ENCODE measurements at places on chromosomes 1 and 21. TPM values are rescaled to one million over a fixed set of nuclear protein-coding genes. Genes with fewer than 3 reads are reported as not detected.

Gene GPR37L1
- 0.28 TPM for total RNA-seq

GRCh38 chr1:151905070-151905442 lies 4.3 kb downstream of the THEM4 start:
- no peak for DNase-seq

Gene WNT3A
- not detected for total RNA-seq

- no peak for DNase-seq
These were observed 41.0 kb downstream of the TBX15 start for GRCh38 chr1:118947003-118947765.

Gene CTSS
- 56.4 TPM for total RNA-seq

- DNase-seq = no peak
These were observed 10.3 kb upstream of the FAM20B start for GRCh38 chr1:179015396-179015795.

DNA sequence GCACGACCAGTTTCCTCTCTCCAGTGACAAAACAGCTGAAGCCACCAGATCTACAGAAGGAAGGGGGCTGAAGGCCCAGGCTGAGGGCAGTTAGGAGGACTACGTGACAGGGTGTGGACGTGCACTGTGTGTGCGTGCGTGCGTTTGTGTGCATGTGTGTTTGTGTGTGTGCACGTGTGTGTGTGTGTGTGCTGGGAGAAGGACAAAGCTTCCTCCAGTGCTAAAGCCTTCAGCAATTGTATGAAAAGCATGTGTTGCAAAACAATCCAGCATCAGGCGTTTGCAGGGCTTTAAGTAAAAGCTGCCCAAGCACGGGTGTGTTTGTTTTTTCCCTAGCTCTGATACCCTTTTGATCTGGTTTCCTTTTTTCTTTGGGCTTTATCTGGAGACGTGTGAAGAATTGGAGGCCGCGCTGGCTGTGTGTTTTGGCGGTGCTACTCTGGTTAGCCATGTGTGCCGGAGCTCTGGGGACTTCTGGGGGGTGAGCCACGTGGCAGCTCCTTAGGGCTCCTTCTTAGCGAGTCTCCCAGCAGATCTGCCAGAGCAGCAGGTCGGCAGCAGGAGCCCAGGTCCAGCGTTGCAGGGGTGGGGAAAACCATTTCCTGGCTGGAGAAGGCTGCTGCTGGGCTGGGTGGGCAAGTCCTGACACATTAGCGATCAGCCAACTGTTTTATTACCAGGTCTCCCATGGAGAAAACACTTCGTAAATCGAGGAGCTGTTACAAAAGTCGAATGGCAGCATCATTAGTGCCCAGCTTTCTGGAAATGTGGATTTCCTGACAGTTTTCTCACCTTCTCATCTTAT lies 73.4 kb downstream of the UCK2 start:
- DNase-seq = no peak

Gene ZFYVE9
- total RNA-seq = 36.3 TPM

Gene FNDC10
- total RNA-seq = 1.1 TPM

DNA sequence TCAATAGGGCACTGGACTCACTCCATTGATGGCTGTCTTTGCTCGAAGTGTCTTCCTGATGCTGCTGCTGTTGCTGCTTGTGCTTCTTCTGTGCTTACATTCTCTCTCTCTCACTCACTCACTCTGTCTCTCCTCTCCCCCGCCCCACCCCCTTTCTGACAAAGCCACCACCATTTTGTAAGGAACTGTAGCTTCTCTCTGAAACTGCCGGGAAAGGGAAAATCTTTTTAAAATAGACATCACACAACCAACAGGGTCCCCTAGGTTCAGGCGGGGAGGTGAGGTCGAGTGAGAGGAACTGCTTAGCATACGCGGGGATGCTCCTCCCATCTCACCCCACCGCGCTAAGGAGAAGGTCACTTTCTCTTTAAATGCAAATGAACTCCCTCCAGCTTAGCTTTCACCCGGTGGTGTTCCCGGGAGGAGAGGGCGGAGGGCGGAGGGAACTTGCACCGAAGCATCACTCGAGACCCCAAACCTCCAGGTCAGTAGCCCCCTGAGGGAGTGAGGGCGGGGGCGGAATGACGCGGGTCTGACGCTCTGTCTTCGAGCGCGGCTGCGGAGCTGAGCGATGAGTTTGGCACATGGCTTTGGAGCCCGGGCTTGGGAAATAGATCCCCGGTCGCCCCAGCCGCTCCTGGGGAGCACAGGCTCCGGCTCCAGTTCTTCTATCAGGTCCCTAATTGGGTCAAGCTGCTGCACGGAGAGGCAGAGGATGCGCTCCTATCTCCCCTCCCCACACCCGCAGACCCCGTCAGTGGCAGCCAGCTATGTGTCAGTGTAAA lies at the start of gene CCDC28B:
CCDC28B (plus strand) TSS at position 370 of the 785 bp plus-strand sequence. CDS start 1,341 bp downstream, outside the sequence.
- DNase-seq = peak; percentile 90

DNA sequence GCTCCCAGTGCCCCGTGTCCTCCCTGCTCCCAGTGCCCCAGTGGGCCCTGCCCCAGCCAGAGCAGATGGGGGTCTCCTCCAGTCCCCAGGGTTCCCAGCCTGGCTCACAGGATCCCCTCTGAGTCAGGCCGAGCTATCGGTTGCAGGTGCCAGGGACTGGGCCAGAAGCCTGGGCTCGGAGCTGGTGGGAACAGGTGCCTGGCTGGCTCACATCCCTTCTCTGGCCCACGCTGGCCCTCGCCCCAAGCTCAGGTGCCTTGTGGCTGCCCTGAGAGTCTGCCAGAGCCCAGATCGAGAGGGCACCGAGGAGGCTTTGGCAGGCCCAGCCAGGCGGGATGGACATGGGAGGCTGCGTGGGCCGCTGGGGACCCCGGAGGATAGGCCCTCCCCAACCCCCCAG lies 18.9 kb downstream of the PLCH2 start:
- no peak for DNase-seq

Gene FAM229A
- 3.5 TPM for total RNA-seq

- DNase-seq = no peak
These were observed 49.1 kb downstream of the GLIS1 start for GRCh38 chr1:53689736-53690326.

DNA sequence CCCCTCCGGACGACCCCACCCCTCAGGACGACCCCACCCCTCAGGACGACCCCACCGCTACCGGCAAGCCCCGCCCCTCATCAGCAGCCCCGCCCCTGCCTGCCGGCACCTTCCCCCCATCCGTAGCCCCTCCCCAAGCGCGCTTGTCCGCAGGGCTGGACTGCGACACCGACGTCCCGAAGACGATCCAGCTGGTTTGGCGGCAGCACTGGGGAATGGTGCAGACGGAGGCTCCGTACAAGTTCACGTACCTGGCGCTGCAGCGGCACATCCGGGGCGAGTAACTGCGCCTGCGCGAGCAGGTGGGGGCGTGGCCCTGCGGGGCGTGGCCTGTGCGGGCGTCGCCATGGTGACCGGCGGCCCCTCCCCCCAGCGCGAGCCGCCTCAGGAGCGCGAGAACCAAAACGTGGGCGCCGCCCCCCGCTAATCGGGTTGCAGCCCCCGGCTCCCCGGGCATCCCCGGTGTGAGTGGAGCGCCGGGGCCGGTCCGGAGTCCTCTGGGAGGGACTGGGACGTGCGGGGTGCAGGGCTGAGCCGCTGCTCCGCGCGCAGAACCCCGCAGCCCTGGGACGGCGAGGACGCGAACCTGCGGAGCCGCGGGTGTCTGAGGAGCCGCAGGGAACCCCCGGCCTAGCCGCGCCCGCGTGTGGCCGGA lies 4.9 kb downstream of the RNF223 start:
- no peak for DNase-seq
